CD4-positive, alpha-beta T cell treated with Interleukin-10 for 1 hour (primary cell): ENCODE measurements at places on chromosomes 5 and 9.

GRCh38 chr9:116855881-116856662, 169.0 kb downstream of the TRIM32 start:
- DNase-seq, result no peak

DNA sequence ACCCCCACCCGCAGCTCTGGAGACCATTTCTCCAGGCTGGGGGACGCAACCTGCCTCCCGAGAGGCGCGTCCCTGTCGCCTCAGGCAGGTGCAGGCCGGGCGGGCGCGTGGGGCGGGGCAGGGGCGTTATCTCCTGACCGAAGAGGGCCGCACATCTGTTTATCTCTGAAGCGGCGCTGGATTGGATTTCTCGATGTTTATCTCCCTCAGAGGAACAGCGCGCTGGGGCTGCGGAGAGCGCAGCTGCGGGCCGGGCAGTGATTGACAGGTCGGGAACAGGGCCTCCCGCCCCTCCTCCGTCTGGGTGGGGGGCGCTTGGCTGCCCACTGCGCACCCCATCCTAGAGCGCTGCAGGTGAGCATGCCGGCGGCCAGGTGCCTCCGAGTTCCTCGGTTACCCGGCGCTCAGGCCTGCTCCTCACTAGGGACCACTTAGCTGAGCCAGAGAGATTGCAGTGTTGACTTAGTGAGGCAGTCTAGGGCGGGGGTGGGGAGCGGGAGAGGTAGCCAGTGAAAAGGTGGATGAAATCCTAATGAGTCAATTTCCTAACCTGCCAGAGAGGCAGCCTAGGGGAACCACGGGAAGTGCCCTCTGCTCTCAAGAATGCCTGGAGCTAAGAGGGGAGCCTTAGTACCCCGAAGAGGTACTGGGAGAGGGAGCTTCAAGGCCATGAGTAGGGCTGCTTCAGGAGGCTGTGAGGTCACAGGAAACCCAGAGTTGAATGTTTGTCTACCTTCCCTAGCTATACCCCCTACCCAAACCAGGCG, 39.6 kb upstream of the TIFAB start:
- DNase-seq, result no peak

GRCh38 chr5:54580997-54581811, 63.6 kb downstream of the SNX18 start:
- no peak for DNase-seq

DNA sequence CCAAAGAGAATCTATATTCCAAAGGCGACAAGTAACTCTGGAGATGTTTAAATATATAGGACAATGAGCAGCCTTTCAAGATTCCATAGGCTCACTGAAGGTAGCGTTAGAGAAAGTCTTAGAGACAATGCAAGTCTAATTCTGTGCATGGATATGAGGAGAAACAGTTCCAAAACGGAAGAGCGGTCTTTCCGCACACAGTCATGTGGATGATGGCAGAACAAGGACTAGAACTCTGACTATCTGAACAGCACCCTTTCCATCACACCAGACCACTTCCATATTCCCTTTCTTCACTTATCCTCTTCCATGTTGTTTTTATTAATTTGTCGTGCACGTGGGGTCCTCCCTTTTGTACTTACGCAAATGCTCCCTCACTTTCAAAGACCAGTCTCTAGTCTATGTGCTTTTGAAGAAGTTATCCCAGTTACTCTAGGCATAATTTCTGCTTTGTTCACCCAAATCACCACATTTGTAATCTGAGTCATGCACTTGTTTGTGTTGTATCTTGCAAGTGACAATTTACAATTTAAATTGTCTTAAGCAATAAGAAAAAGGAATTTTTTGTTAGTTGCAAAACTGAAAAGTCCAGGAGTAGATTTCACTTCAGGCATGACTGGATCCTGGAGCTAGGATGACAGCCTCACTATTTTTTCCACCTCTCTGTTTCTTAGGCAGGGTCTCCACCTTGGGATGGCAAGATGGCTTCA, 116.0 kb upstream of the ADRA1B start:
- DNase-seq, result no peak

GRCh38 chr9:95073918-95074317, 243.6 kb downstream of the FANCC start:
- no peak for DNase-seq
